EH (cell line): ENCODE measurements at places on chromosomes 1 and 21.
A peak's percentile ranks its signal among the peaks of the same experiment; 100 is the strongest.

- DNase-seq, result no peak
These were observed 60.9 kb downstream of the HTR6 start for GRCh38 chr1:19725606-19726005.

DNA sequence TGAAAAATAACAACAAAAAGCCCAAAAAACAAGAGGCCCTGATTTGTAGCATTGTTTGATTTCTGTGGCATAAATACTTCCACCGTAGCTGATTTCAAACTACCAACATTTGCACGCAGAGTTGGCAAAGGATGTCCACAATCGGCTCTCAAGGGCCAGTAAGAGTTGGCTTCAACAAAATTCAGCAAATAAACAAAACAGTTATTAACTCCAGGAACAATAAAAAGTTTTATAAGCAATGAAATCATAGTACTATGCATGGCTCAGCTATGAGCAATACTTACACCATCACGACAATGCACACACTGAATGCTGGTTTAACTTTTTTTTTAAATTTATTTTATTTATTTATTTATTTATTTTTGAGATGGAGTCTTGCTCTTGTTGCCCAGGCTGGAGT is 8.7 kb upstream of the COX20 start:
- DNase-seq, result peak; percentile 44

DNA sequence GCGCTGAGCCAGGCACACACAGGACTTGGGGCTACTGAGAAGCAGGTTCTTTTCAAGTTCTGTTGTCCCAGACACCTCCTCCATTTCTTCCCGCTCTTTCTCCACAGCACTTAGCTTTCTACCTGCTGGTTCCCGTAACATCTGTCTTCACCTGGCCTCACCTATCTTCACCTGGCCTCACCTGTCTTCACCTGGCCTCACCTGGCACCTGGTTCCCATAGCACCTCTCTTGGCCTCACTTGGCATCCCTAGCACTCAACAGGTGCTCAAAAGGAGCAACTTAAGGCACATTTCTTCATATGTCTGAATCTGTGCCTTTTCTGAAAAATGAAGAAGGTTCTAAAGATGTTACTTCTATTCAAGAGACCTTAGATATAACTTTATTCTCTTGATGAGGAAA is 10.4 kb downstream of the KCNK1 start:
- DNase-seq, result no peak

DNA sequence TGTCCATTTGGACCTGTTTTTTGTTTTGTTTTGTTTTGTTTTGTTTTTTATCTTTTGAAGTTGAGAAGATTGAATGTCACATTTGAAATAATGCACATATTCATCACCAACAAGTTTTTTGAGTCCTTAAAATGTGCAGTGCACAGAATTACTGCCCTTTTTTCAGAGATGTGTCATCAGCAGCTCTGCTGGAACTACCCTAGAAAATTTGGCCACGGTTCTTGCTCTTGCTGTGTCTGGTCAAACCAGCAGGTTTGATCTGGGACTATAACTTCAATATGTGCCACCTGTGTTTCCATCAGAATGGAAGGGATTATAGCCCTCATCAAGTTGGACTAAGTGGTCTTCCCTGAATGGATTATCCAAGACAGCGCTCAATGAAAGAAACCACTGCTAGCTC is 24.1 kb upstream of the CNN3 start:
- DNase-seq, result peak; percentile 34

- peak; percentile 86 for DNase-seq
These were observed 33.9 kb downstream of the SPSB1 start for GRCh38 chr1:9326596-9326995.

- DNase-seq, result no peak
These were observed 26.4 kb downstream of the LAMB3 start for GRCh38 chr1:209625791-209626285.

- DNase-seq, result no peak
These were observed 157.4 kb upstream of the L1TD1 start for GRCh38 chr1:62037274-62037673.

DNA sequence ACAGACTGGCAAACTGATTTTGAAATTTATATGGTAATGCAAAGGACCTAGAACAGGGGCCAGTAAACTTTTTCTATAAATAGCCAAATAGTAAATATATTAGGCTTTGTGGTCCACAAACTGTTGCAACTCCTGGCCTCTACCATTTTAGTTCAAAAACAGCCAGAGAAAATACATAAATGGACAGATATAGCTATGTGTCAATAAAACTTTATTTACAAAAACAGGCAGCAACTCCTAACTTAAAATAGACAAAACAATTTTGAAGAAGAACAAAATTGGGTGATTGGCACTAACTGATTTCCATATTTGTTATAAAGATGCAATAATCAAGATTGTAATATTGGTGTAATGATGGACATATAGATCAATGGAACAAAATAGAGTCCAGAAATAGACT is 6.7 kb upstream of the TRAF5 start:
- DNase-seq, result no peak

DNA sequence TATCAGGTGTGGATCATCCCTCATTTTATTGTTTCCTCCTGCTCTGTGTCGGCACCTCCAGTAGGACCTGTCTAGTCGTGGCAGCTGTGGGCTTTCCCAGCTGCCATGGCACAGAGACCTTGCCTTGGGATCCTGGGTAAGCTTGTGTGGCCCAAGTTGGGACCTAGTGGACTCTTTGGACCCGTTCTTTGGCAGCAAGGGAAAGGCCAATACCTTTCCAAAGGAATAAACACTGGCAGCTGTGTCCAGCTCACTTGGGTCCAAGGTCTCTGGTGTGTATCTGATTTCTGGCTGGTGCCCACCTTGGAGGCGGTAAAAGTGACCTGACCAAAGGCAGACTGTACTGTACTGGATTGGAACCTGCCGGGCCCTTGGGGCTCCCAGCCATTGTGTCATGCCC is 21.8 kb downstream of the DIP2A start:
- no peak for DNase-seq
